CD4-positive, alpha-beta T cell treated with Interleukin-17A for 1 hour (primary cell): ENCODE measurements at places on chromosomes 7 and 10.

- no peak for DNase-seq
Measured at GRCh38 chr7:31058122-31058521, 6.0 kb downstream of the ADCYAP1R1 start.

GRCh38 chr10:16965740-16966447 is 148.7 kb upstream of the RSU1 start:
- no peak for DNase-seq

DNA sequence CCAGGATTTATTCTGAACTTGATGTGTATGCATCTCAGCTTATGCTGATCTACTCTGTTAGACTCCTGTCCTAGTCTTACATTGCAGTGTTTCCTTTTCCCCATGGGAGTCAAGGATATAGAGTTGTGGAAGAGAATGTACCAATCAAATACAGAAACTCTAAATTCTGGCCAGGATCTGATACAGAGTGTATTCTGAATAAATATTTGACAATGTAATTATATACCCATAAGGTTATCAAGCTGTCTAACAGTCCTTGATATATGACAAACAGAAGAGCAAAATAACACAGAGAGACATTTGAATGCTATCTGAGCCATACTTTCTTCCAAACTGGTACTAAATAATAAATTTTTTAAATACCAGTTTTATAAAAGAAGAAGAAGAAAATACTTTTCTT is 116.8 kb downstream of the ETV1 start:
- DNase-seq: no peak

DNA sequence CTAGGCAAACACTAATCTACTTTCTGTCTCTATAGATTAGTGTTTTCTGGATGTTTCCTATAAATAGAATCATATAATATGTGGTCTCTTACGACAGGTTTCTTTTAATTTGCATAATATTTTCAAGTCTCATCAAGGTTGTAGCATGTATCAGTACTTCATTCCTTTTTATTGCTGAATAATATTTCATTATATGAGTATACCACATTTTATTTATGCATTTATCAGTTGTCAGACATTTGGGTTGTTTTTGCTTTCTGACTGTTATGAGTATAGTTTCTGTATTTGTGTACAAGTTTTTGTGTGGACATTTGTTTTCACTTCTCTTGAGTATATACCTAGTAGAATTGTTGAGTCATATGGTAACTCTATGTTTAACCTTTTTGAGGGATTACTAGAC is 48.2 kb downstream of the SHOC2 start:
- DNase-seq: no peak

GRCh38 chr10:66819691-66820090 is 106.1 kb upstream of the LRRTM3 start:
- DNase-seq: no peak

DNA sequence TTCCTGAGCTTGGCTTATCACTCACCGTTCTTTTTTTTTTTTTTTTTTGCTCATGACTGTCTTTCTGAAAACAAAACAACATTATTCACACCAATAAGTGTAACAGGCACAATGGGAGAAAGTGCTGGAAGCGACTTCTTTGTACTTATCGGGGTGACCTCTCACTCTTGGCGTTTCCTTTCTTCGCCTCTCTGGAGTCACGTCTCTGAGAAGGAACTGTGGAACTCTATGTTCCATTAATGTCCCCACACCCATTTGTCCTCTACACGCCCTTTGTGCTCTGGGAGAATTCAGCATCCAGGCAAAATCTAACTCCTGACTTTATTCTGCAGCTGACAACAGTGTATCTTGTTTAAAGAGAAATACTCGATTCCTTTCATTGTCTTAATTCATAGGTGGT is 70.8 kb upstream of the FAM204A start:
- DNase-seq: no peak

- no peak for DNase-seq
Measured at GRCh38 chr10:29791773-29792172, 157.0 kb upstream of the SVIL start.

- no peak for DNase-seq
Measured at GRCh38 chr10:81021428-81022129, 483.9 kb downstream of the SH2D4B start.

- no peak for DNase-seq
Measured at GRCh38 chr7:19508124-19508523, 200.7 kb downstream of the POLR1F start.

GRCh38 chr10:89337484-89337883 is 9.7 kb downstream of the IFIT3 start:
- DNase-seq: peak; percentile 39

DNA sequence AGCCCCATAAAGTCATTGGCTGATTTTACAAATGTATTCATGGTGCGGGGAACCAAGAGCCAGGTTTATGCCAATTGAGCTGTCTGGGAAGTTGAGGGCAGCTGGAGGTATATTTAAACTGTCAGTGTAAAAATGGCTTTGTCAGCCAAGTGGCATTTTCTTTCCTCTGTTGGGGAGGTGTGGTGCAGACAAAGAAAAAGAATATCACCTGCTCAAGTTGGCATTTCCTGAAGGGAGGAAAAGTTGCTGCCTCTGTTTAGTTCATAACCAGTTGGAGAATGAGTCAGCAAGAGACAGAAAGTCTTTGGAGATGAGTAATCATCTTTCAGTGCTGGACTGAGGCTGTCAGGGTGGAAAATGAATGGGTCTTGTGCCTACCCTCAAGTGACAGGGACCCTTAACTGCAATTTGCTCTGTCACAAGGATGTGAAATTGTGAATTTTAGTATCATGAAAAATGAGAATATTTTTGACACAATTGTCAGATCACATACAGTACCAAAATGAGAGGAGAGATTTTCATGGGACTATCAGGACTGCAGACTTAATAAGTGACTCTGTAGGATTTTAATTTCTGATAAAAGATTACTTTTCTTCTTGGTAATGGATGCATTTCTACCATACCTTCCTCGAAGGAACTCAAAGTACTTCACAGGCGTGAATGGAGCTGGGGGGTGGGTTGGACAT is 137.3 kb downstream of the ANLN start:
- DNase-seq: no peak

DNA sequence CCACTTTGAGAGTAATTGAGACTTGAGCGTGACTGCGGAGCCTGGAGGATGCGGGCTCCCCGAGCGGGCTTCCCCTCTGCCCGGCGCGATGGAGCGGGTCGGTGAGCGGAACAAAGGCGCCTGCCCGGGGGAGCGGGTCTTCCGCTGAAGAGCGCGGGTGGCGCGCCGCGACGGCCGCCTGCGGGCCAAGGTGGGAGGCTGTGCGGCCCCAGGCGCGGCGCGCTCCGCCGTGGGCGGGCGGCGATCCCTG is at the start of gene GALNT17:
TSS of gene GALNT17 (plus strand) at position 18 of the 250 bp plus-strand sequence.
- DNase-seq: no peak

DNA sequence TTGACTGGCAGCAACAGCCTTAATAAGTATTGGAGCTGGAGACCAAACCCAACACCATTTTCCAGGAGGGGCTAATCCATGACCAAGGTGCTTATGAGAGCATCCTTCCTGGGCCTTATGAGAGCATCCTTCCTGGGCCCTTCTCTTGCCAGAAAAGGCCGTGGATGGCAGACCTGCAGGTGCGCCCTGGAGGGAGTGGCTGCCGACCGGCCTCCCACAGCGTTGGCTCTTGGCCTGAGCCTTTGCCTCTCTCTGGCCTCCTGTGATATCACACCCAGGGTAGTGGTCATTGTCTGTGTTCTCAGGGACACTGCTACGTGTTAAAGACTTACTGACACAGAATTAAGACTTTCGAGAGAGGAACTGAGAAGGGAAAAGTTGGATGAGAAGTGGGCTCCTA is 22.3 kb upstream of the NUDCD3 start:
- no peak for DNase-seq

- no peak for DNase-seq
Measured at GRCh38 chr7:20330239-20330927, at the start of gene ITGB8. Gene ITGB8, plus strand, starts transcription at chr7:20330900. Its CDS starts 907 bp downstream, at chr7:20331807.

DNA sequence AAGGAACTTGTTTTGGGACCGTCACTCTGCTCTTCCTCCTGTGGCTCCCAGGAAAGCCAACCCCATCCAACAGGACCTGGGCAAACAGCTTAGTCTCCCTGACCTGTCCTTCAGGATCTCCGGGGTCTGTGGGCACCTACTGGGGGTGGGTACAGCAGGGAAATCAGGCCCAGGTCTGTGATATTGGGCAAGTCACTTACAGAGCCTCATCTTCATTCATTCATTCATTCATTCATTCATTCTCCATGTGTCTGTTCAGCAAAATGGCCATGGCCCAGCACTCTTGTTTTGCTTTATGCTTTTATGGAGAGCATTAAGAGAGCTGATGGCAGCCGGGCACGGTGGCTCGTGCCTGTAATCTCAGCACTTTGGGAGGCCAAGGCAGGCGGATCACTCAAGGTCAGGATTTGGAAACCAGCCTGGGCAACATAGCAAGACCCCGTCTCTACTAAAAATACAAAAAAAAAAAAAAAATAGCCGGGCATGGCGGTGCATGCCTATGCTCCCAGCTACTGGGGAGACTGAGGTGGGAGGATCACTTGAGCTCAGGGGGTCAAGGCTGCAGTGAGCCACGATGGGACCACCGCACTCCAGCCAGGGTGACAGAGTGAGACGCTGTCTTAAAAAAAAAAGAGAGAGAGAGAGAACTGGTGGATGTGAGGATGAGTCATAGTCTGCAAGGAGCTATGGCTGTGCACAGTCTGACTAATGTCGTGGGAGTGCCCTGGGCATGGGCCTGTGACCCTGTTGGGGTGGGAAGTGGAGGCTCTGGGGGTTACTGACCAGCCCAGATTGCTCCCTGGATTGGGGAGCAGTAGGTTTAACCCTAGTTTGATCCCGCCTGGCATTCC is 54.3 kb downstream of the CLIP2 start:
- no peak for DNase-seq

DNA sequence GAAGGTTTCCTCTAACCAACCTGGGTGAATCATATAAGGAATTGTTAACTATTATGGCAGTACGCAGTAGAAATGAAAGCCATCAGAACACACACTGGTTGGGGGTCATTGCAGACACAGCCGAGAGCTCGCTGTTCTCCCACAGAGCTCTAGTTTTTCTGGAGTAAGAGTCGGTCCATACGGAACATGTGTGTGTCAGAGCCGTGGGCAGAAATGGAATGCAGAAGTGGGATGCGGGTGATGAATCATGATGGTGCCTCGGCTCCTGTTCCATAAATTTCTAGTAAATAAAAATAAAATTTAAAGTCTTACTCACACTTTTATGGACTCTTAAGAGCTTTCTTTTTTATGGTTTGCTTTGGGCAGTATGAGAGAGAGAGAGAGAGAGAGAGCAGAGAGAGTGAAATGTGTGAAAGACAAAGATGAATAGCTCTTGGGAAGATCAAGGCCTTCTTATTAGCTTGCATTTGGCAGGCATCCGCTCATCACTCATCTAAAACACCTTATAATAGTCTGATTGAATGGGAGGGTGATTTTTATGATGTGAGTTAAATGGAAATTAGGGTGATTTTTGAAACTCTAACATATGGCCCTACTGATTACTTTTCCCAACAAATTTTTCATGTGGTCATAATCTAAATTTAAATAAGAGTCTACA is 98.8 kb upstream of the PFKP start:
- no peak for DNase-seq

DNA sequence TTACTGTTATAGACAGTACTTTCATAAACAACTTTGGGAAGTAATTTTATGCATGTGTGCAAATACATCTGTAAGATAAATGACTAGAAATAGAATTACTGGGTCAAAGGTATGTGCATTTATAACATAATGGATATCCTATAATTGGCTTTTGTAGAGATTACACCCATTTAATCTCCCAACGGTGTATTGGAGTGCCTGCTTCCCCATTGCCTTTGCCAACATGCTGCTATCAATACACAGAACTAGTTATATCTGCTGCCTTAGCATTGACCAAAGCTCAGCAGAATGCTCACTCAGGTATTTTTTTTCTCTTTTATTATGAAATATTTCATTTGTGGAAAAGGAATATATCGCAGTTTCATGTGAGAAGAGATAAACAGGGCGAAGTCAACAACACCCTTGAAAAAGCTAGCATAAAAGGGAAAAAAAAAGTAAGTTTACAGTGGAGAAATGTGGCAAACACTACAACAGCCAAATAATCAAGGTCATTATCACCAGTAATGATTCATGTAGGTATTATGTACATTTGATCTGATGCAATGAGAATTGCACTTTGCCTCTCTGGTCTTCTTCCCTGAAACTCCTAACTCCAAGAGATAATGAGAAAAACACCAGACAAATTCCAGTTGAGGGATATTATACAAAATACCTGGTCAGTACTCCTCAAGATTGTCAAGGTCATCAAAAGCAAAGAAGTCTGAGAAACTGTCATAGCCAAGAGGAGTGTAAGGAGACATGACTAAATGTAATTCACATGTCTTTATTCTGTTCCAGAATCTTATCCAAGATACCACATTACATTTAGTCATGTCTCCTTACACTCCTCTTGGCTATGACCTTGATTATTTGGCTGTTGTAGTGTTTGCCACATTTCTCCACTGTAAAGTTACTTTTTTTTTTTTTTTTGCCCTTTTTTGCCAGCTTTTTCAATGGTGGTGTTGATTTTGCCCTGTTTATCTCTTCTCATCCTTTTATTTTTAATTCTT is 36.8 kb downstream of the MARCHF5 start:
- no peak for DNase-seq

DNA sequence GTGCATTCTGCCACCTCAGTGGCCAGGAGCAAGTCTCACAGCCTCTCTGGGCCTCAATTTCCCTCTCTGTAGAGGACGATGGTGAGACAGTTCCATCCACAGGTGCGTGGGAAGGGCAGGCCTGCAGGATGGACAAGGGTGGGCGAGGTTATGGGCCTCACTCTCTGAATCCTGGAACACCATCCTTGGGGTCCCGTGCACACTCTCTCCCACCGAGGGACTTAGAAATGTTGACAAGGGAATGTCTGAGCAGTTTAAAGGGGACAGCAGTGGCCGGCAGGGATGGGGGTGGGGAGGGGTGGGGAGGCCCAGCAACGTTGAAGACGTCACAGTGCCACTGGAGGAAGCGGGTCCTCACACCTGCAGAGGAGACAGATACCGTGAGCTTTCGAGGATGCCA is 111.5 kb downstream of the FOXL3 start:
- DNase-seq: no peak
